ENCODE measurements at places on chromosomes 5 and 9.

- no peak for DNase-seq
Observed at GRCh38 chr5:124494540-124495116, 251.8 kb downstream of the ZNF608 start.

DNA sequence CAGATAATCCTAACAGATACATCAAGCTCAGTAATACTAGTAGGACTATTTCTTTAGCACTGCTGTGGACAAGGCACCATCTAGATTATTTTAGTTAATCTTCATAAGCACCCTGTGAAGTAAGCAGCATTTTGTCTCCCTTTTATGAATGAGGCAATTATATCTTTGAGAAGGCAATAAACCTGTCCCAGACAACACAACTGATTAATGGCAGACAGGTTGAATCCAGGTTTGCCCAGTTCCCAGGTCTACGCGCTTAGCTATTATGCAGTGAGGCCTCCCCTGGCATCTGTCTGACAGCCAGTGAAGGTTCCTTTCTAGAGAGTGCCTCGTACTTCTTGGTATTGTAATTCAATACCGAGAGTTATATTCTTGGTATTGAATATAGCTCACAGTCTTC, 9.7 kb upstream of the LVRN start:
- DNase-seq = no peak

DNA sequence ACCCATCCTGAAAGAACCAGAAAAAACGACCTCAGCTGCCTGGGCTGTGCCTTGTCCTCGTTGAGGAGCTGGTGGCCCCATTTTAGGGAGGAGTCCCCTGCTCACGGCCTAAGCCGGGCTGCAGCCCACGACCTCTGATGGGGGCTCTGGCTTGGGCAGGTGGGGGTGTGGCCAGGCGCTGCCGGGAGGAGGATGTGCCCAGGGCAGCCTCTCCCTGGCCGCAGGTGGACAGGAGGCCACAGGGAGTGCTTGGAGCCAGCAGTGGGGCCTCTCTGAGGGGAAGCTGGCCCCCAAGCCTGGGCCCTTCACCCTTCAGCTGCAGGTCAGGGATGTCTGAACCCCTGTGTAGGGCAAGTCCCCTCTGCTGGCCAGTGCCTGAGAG, 2.5 kb downstream of the DIPK1B start:
- DNase-seq = no peak

- DNase-seq = no peak
Observed at GRCh38 chr9:136198605-136199083, 6.3 kb downstream of the LHX3 start.

- DNase-seq = no peak
Observed at GRCh38 chr9:6302417-6302816, 25.8 kb upstream of the TPD52L3 start.

DNA sequence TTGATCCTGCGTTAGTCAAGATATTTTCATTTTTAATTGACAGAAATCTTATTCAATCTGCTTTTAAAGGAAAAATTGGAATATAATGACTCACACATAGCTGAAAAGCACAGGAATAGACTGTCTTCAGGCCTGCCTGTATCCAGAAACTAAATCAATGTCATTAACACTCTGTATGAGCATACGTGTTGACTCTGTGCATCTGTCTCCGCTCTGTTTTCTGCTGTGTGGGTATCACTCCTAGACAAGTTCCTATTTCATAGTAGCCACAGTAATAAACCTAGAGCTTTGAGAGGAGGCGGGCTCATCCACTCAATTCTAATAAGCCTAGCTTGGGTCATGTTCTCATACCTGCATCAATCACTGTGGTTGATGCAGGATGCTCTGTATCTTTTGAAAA, 267.6 kb downstream of the KCTD16 start:
- DNase-seq = no peak

GRCh38 chr5:54469622-54470021, 14.1 kb downstream of the HSPB3 start:
- no peak for DNase-seq

GRCh38 chr9:1869843-1870242, 145.3 kb upstream of the SMARCA2 start:
- no peak for DNase-seq

DNA sequence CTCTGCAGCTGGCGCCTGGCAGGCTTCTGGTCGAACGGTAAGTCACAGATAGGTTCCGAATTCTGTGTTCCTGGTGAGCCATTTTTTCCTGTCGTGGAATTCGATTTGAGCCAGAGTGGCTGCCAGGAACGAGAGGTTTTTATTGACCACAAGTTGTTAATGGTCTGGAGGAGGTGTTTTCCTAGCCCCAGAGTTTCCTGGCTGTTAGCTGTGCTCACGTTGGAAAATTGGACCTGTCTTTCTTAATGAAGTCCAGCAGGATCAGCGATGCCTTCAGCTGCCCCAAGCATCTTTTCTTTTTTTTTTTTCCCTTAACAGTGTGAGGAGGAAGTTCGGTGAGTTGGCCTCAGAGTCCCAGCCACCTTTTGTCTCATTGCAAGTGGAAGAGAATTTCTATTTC, 62.9 kb downstream of the COL5A1 start:
- DNase-seq = no peak
